ENCODE measurements at places on chromosomes 6 and 20. TPM values are rescaled to one million over a fixed set of nuclear protein-coding genes. Genes with fewer than 3 reads are reported as not detected.

GRCh38 chr6:75170691-75171560 is 34.9 kb downstream of the COL12A1 start:
- peak; percentile 22 for DNase-seq

DNA sequence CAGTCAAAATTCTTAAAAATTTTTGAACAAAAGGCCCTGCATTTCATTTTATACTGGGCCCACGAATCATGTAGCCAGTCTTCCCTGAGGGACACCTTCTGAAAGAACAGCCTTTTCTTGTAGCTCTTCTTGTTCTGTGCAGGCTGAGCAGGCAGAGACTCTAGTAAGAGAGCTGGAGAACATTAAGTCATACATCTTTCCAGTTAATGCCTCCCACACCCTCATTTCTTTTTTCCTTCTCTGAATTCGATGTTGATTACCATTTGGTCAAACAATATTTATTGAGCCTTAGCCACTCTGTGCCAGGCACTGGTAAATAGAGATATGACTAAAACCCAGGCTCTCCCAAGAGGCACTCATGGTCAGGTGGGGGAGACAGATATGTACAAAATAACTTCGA is 33.6 kb downstream of the METTL24 start:
- DNase-seq = no peak

ASIP gene
- not detected for total RNA-seq

DNA sequence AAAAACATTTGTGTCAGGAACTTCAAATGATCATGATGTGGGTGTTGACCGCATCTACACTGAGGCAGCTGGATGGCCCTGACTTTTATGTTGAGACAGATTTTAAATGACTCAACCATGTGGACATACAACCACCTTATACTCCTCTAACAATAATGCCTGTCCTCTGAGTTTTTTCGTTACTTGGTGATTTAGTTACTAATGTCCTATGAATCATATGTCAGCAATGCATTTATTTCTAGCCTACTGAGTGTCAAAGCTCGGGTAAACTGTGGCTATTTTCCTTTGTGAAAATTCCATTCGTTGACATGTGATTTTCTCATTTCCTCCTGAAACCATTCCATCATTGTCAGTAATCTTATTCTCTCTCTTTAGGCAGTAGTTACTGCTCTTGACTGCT is 38.9 kb upstream of the NKX2-4 start:
- DNase-seq = no peak

- no peak for DNase-seq
Measured at GRCh38 chr6:82836022-82836575, 229.5 kb downstream of the UBE3D start.

Data from stomach (tissue), 19 donors.